ENCODE measurements at places on chromosomes 1 and 21. TPM values are rescaled to one million over a fixed set of nuclear protein-coding genes. Genes with fewer than 3 reads are reported as not detected.

- H3K27me3 ChIP-seq = no peaks in the 10 kb centered on the region
- H3K4me1 ChIP-seq = no peaks in the 10 kb centered on the region
- H3K4me3 ChIP-seq = no peak overlapping the region
- DNase-seq = no peak
- H3K36me3 ChIP-seq = no peaks in the 10 kb centered on the region
Measured at GRCh38 chr1:222047366-222047765, 305.5 kb upstream of the DUSP10 start.

The AUNIP gene
- not detected for total RNA-seq

- no peak overlapping the region for H3K27ac ChIP-seq
- DNase-seq = no peak
- no peak overlapping the region for H3K4me3 ChIP-seq
Measured at GRCh38 chr1:59063501-59063900, 233.4 kb upstream of the FGGY start.

The FCGR2B gene
- total RNA-seq = 31.9 TPM

The RAP1A gene
- 134 TPM for total RNA-seq

- no peaks in the 10 kb centered on the region for H3K36me3 ChIP-seq
- DNase-seq = no peak
- peaks cover 6% of the 10 kb centered on the region for H3K27me3 ChIP-seq
- H3K27ac ChIP-seq = no peak overlapping the region
- H3K4me1 ChIP-seq = peaks cover 3% of the 10 kb centered on the region
Measured at GRCh38 chr1:231187571-231187970, 25.7 kb downstream of the TRIM67 start.

GRCh38 chr1:209491897-209492296, 91.6 kb upstream of the CAMK1G start:
- no peaks in the 10 kb centered on the region for H3K27me3 ChIP-seq
- H3K4me1 ChIP-seq = no peaks in the 10 kb centered on the region
- no peak overlapping the region for H3K4me3 ChIP-seq
- no peak overlapping the region for H3K27ac ChIP-seq
- no peak for DNase-seq

GRCh38 chr1:78427506-78427905, 63.3 kb upstream of the PTGFR start:
- H3K27me3 ChIP-seq = no peaks in the 10 kb centered on the region
- no peaks in the 10 kb centered on the region for H3K4me1 ChIP-seq
- H3K36me3 ChIP-seq = no peaks in the 10 kb centered on the region
- DNase-seq = no peak

The CFHR3 gene
- 0.24 TPM for total RNA-seq

DNA sequence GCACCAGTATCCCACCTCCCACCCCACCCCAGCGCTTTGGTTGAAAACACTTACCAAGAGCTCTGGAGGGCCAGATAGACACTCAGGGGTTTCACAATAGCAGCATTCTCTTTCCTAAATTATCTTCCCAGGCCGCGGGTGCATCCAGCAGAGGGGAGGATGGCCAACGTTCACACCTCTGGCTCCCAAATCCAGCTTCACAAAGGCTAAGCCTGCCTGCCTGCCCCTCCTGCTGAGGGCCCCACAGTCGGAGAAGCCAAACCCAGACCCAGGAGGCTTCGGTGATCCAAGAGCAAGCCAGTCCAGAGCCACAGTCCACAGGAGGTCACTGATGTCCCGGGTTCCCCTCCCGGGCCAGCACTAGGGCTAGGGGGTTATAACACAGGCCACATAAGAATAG, 231.9 kb downstream of the TRABD2B start:
- no peak for DNase-seq
- H3K4me3 ChIP-seq = no peak overlapping the region
- H3K36me3 ChIP-seq = no peaks in the 10 kb centered on the region
- no peaks in the 10 kb centered on the region for H3K27me3 ChIP-seq
- H3K4me1 ChIP-seq = no peaks in the 10 kb centered on the region
- no peak overlapping the region for H3K27ac ChIP-seq

- no peak for DNase-seq
- H3K27ac ChIP-seq = no peak overlapping the region
- no peaks in the 10 kb centered on the region for H3K36me3 ChIP-seq
- H3K27me3 ChIP-seq = no peaks in the 10 kb centered on the region
- no peak overlapping the region for H3K4me3 ChIP-seq
- peaks cover 17% of the 10 kb centered on the region for H3K4me1 ChIP-seq
Measured at GRCh38 chr1:158049853-158050252, 56.4 kb downstream of the KIRREL1 start.

DNA sequence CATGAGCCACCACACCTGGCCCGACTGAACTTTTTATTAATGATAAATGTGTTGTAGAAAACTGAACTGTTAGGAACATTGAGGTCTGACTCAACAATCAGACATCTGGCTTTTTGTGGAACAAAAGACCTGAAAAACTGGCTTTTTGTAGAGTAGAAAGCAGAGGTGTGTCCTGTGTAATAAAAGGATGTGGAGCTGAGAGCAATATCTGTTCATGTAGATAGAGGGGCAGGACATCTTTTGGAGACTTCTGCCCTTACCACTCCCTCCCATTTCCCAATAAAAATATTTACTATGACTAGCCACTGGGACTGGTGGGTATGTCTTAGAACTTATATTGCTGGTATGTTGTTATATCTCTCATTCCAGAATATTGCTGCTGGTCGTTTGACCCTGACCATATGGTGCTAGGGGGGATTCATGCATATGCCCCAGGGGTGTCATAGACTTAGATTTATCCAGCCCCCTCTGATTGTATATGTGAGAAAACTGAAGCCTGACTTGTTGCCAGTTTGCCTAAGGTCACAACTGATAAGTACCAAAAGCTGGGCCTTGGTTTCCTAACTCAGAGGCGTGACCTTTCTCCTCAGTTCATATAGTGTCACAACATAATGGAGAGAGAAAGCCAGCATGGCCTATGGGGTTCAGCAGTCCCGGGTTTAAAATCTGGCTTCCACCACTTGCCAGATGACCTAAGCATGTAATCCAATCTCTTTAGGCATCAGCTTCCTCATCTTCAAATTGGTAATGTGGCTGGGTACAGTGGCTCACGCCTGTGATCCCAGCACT, 33.5 kb upstream of the PIGV start:
- H3K27ac ChIP-seq = peak overlapping the region; percentile 34
- no peak overlapping the region for H3K4me3 ChIP-seq
- DNase-seq = no peak
- H3K27me3 ChIP-seq = no peaks in the 10 kb centered on the region
- peaks cover 43% of the 10 kb centered on the region for H3K4me1 ChIP-seq

GRCh38 chr1:22252251-22252650, 109.4 kb upstream of the WNT4 start:
- no peak overlapping the region for H3K4me3 ChIP-seq
- DNase-seq = no peak

DNA sequence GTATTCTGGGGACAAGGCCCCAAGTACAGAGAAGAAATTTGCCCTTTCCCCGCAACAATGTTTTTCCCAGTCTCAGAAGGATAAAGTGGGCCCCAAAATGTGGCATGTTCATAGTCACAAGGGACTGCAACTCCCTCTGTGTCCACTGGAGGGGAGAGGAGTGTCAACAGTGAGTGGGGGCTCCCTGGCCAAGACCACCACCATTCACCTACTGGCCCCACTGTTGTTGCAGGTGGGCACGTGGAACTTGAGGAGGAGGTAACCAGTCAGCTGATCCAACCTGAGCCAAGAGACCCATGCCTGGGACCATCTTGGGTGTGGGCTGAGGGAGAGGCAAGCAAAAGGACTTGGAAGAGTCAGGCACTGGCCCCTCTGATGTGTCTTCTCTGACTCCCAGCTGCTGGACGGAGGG, 777 bp downstream of the NUDT17 start:
- H3K4me3 ChIP-seq = peak overlapping the region; percentile 66
- H3K27ac ChIP-seq = peak overlapping the region; percentile 60
- no peak for DNase-seq
- peaks cover 65% of the 10 kb centered on the region for H3K36me3 ChIP-seq
- no peaks in the 10 kb centered on the region for H3K27me3 ChIP-seq

GRCh38 chr1:20947409-20947808, 160.3 kb upstream of the HP1BP3 start:
- H3K4me1 ChIP-seq = no peaks in the 10 kb centered on the region
- H3K4me3 ChIP-seq = no peak overlapping the region
- H3K36me3 ChIP-seq = no peaks in the 10 kb centered on the region
- H3K27me3 ChIP-seq = no peaks in the 10 kb centered on the region
- no peak overlapping the region for H3K27ac ChIP-seq

GRCh38 chr1:24477309-24477708, 25.3 kb upstream of the RCAN3 start:
- H3K27me3 ChIP-seq = no peaks in the 10 kb centered on the region
- DNase-seq = no peak
- no peak overlapping the region for H3K4me3 ChIP-seq
- H3K27ac ChIP-seq = no peak overlapping the region

The CELA3B gene
- total RNA-seq = not detected

- H3K27me3 ChIP-seq = no peaks in the 10 kb centered on the region
- no peaks in the 10 kb centered on the region for H3K36me3 ChIP-seq
- no peak for DNase-seq
- no peak overlapping the region for H3K27ac ChIP-seq
- no peak overlapping the region for H3K4me3 ChIP-seq
Measured at GRCh38 chr1:115275216-115275615, 62.8 kb downstream of the NGF start.

DNA sequence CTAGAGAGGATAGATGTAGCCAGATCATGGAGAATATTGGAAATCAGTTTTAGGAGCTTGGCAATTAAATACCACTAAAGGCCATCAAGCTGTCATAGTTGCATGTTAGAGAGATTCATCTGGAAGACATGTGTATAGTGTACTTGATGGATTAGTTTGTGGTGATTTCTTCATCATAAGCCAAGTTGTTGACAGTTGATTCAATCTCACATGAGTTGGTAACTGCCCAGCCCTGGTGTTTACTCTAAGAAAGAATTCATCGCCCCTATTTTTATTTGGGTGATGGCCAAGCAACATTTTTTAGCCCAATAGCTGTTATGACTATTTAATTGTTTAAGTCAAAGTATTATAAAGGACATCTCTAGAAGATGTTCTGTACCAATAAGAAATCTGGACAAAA, 737.6 kb downstream of the PLA2G4A start:
- H3K36me3 ChIP-seq = no peaks in the 10 kb centered on the region
- H3K4me3 ChIP-seq = no peak overlapping the region
- no peak for DNase-seq
- H3K4me1 ChIP-seq = no peaks in the 10 kb centered on the region
- H3K27ac ChIP-seq = no peak overlapping the region

DNA sequence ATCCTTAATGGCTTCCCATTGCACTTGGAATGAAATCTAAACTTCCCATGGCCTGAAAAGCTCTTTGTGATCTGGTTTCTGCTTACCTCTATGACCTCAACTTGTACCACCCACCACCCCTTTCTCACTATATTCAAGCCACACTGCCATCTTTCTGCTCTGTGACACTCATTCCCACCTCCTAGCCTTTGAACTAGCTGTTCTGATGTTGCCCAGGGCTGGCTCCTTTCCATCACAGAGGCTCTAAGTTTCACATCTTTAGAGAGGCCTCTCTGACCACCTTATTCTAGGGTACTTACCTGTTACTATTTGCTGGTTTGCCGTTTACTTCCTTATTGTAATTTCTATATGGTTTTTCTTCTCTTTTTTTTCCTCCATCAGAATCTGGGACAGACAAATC, 4.2 kb downstream of the MPZL1 start:
- DNase-seq = no peak
- no peaks in the 10 kb centered on the region for H3K27me3 ChIP-seq
- peaks cover 29% of the 10 kb centered on the region for H3K4me1 ChIP-seq
- no peaks in the 10 kb centered on the region for H3K36me3 ChIP-seq
- no peak overlapping the region for H3K27ac ChIP-seq

The TINAGL1 gene
- 64.5 TPM for total RNA-seq

DNA sequence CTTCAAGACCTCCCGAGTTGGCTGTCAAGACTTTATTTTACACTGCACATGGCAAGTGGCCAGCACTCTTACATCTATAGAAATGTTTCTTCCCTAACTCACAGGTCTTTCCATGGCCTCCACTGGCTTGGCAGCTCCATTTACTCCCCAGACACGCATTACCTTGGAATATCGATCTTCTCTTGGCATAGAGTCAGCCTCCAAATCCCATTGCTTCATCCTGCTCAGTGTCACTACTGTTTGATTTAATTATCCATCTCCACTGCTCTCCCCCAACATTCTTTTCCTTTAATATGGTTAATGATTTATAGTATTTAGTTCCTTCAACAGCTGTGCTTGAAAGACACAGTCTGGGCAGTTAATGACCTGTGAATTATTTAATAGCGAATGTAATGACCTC, 241.2 kb upstream of the MAP1LC3C start:
- no peak overlapping the region for H3K27ac ChIP-seq
- no peaks in the 10 kb centered on the region for H3K36me3 ChIP-seq
- no peak overlapping the region for H3K4me3 ChIP-seq
- no peaks in the 10 kb centered on the region for H3K27me3 ChIP-seq
- DNase-seq = no peak

GRCh38 chr1:178599087-178599486, 86.2 kb downstream of the TEX35 start:
- no peaks in the 10 kb centered on the region for H3K27me3 ChIP-seq
- H3K4me1 ChIP-seq = no peaks in the 10 kb centered on the region
- no peaks in the 10 kb centered on the region for H3K36me3 ChIP-seq
- H3K4me3 ChIP-seq = no peak overlapping the region
- no peak for DNase-seq
- no peak overlapping the region for H3K27ac ChIP-seq

The FNDC10 gene
- total RNA-seq = 7.7 TPM

- peaks cover 9% of the 10 kb centered on the region for H3K27me3 ChIP-seq
- DNase-seq = peak; percentile 78
- H3K27ac ChIP-seq = peak overlapping the region; percentile 89
- H3K36me3 ChIP-seq = no peaks in the 10 kb centered on the region
Measured at GRCh38 chr1:1430114-1430982, 5.1 kb upstream of the VWA1 start.

The C8A gene
- total RNA-seq = not detected

- H3K4me3 ChIP-seq = no peak overlapping the region
- DNase-seq = peak; percentile 60
- peaks cover 48% of the 10 kb centered on the region for H3K4me1 ChIP-seq
- H3K27me3 ChIP-seq = no peaks in the 10 kb centered on the region
- H3K36me3 ChIP-seq = no peaks in the 10 kb centered on the region
- peak overlapping the region; percentile 5 for H3K27ac ChIP-seq
Measured at GRCh38 chr1:207873055-207873890, 37.7 kb downstream of the CD34 start.

DNA sequence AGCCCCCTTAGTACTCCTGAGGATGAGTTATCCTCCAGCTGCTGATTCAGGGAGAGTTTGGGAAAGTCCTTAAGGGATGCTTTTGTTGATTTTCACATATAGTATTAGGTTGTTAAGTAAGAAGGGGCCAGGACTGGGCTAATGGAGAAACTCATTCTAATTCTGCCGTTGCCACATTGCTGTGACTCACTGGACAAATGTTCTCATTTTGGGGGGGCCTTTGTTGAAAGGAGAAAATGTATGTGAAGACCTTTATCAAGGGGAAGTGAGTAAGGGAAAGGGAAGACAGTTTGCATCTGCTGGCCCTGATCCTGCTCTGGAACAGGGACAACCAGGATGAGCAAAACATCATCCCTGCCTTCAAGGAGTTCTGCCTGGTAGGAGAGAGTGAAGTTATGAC, 123.2 kb upstream of the FGGY start:
- no peak overlapping the region for H3K4me3 ChIP-seq
- no peak for DNase-seq
- no peaks in the 10 kb centered on the region for H3K4me1 ChIP-seq
- no peaks in the 10 kb centered on the region for H3K36me3 ChIP-seq
- H3K27ac ChIP-seq = no peak overlapping the region

All from lower lobe of right lung (tissue), 2 donors.